ENCODE measurements at places on chromosomes 7 and 10.

DNA sequence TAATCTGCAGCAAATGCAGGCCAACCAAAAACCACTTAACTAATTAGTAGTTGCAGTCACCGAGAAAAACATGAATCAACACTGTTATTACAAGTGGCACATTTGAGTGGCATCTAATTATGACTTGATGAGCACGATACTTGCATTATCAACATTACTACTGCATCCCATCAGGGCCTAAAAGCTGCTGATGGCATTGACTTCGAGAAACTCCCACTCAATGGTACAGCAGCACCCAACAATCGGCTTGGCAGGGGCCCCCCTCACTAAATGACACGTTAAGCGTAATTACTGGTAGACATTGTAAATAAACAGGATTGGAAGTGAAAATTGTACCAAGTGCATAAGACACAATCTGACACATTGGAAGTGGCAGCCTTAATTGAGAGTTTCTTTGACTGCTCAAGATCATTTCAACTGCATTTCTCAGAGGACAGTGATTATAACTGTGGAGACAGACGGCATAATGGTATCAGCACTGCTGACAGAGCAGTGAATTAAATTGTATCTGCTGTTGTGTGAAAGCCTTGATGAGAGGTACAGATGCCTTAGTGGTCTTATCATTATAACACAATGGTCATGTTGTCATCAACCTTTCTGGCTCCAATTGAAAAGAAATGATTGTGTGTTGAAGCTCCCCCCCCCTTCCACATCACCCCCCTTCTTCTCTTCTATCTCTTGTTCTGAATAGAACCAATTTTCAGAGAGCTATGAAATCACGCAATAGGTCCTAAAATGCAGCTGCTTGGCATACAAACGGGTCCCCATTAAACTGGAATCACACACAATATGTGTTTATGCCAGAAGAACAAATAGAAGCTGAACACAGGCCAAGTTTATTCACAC is 43.4 kb downstream of the SHTN1 start:
- no peak for DNase-seq

DNA sequence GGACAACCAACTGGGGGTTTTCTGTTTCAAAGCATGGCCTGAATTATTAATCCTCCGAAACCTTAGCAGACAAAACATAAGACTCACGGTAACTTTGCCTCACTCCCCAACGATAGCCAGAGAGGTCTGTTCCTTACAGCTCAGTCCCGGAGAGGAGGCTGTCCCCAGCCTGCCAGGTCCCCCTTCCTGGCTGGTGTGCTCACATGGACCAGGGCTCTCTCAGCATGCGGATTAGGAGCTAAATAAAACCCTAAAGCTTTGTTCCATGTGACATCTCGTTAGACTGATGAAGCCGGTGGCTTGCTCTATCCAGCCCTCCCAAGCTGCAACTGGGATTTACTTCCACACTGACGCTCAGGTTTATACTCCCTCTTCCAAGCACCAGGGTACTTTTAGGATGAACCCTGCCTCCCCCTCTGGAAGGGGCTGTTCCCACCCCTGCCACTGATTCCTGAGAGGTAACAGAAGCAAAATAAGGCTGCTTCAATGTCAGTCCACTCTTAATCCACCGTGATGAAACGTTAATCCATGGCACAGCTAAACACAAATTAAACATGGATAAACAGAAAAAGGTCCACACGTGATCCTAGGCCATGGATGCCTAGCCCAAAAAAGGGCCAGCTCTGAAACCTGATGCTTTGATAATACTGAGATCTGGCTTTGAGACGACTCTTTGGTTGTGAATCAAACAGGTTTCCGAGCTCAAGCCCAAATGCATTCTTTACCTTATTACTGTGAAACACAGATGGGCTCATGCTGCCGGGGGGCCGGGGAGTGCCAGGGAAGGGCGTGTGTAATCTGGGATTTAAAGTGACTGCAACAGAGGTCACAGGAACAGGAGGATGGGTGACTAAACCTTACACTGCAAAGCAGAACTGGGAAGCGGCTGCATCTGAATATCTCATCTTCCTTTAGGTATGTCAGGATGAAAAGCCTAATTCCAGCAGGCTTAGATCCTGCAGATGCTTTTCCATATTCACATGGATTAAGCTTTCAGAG is 86.2 kb downstream of the ZRANB1 start:
- DNase-seq: no peak

- no peak for DNase-seq
Observed at GRCh38 chr7:69962186-69963065, 364.2 kb downstream of the AUTS2 start.

- no peak for DNase-seq
Observed at GRCh38 chr10:51422311-51423120, 276.9 kb downstream of the CSTF2T start.

- no peak for DNase-seq
Observed at GRCh38 chr7:33760834-33761233, 144.5 kb upstream of the BMPER start.

DNA sequence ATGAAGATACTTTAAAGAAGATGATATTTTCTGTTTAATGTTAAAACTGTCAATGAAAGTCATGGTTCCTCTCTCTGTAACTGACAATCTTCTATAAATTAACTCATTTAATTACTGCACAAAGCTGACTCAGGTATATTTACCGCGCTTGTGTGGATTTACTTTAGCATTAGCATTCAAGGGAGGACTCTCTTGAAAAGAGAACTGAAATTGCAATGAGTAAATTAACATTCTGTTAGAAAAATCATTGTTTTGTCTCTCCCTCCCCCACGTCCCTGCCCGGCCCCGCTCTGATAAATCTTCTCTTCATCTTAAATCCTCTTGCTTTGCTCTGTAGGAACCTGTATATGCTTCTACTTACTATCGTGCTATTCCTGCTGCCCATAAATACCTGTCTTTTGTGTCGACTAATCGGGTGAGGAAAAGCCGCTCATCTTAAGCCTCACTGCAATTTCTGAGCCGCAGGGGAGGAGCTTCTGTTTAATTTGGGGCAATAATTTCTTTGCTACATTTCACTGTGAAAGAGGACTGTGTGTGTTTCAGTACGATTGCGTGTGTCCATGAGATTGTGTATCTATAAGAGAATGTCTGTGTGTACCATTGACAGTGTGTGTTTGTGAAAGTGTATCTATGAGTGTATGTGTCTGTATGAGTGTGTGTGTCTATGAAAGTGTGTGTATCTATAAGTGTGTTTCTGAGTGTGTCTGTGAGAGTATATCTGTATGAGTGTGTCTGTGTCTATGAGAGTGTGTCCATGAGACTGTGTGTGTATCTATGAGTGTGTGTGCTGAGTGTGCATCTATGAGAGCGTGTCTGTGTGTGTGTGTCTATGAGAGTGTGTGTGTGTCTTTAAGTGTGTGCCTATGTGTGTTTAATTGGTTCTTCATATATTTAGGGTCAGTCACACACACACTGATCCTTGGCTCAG is 46.5 kb upstream of the LYZL2 start:
- DNase-seq: no peak

DNA sequence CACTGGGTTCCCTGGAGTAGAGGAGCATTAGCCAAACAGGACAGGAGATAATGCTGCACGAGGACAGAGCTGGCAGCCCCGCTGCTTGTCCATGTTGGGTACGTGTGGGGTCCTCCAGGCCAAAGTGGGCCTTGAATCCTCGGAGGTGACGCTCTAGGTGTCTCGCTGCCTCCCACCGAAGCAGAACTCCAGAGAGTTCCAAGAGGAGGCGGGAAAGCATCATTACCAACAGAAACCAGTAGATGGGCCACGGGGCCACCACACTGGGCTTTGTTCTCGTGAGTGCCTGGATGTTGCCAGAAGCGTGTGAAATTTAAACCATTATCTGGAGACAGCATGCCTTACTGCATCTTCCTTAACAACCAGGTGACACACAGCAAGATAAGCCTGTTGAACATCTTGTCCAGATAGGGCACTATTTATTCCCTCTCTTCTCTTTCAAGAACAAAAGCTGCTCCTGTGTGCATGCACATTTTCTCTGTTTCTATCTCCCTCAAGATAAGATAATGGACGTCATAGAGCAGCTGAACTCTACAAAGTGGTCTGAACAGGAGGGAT is 56.8 kb downstream of the TNS3 start:
- no peak for DNase-seq

DNA sequence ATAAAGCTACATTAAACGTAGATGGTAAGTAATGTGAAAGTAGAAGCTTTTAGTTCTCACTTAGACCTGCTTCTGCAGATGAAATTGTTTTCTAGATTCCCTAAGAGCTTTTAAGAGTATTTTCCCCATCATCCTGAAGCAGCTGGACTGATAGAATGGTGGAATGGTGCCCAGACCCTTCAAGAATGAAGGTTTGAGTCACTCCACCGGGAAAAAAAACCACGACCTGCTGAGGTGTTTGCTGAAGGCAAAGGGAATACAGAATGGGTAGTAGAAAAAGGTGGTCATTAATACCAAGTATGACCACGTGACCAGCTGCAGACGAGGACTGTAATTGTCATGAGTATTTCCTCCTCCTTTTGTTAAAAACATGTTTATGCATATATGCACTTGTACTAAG is 79.2 kb upstream of the PTPRZ1 start:
- no peak for DNase-seq

- DNase-seq: no peak
Observed at GRCh38 chr10:60350400-60350799, 39.3 kb downstream of the ANK3 start.

- no peak for DNase-seq
Observed at GRCh38 chr7:78684201-78684600, 769.3 kb downstream of the MAGI2 start.

DNA sequence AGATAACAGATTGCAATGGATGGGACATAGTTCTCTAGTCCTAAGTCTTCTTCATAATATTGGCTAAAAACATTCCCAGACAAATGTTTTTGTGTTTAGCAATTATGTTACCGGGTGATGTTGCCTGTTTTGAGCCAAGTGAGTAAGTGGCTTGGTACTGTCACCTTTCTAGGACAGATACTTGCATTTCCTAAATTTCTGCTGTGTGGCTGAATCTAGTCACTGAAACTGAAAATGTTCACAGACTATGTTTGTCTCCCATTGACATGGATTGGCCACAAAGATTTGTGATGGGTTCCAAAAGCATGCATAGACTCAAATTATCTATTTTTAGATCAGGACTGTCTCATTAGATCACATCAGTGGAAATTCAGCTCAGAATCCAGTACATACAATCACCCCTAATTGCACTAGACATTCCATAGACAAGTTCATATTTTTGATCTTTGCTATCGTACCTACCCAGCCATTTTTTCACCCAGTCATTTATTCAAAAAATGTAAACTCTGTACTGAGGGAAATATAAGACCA is 1222.1 kb upstream of the AUTS2 start:
- DNase-seq: no peak

GRCh38 chr7:132393789-132394261 is 182.4 kb downstream of the PLXNA4 start:
- no peak for DNase-seq

GRCh38 chr7:55247428-55247827 is 117.7 kb upstream of the LANCL2 start:
- no peak for DNase-seq

GRCh38 chr7:30831227-30831626 is 60.0 kb downstream of the MINDY4 start:
- no peak for DNase-seq

GRCh38 chr7:132930881-132931280 is 151.0 kb downstream of the CHCHD3 start:
- no peak for DNase-seq

DNA sequence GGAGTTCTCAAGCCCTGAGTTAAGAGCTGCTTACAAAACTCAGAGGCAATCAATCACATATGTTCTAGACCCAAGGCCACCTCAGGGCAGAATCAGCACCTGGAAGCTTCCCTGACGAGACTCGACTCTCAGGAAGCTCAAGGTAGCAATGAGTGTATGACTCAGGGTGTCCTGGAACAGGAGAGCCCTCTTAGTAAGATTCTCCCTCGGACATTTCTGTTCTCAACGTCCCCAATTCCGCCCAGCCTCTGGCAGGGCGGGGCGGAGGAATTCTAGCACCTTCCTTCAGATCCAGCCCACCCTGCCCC is 39.6 kb upstream of the PROSER2 start:
- no peak for DNase-seq

DNA sequence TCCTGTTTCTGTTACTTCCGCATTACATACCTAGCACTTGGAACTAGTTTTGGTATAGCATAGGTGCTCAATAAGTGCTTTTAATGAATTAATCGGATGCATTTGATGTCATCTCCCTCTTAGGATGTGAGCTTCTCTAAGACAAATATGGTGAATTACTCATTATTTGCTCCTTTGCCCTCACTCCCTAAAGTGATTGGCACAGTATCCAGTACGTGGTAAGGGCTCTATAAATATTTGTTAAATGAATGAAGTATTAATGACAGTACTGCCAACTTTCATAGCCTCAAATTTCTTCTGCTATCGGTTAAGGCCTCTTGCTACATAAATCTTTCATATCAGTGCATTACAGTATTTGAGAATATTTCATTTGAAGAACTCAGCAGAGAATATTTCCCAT is 75.9 kb upstream of the ARID5B start:
- no peak for DNase-seq

DNA sequence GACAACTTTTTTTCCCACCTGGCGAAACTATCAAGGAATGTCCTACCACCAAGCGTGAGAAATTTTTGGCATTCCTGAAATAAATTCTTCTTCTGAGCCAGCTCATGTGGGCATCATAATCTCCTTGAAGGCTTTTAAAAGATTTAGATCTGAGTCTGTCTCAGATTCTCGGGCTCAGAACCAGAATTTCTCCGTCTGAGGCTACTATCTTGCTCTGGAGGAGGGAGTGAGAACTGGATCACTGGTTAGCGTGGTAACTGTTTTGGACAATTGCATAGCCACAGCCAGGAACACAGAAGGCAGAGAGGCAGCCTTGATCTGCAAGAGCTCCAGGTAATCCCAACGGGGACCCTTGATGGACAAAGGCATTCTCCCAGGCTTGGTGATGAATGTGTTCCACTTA is 1.0 kb upstream of the PLAC9 start:
- DNase-seq: no peak

- DNase-seq: no peak
Observed at GRCh38 chr10:112990271-112990670, 40.2 kb downstream of the TCF7L2 start.

- DNase-seq: no peak
Observed at GRCh38 chr10:35396560-35397434, 60.5 kb downstream of the CCNY start.

GRCh38 chr7:105319578-105319977 is 69.1 kb downstream of the SRPK2 start:
- DNase-seq: no peak

- no peak for DNase-seq
Observed at GRCh38 chr7:132575982-132576720, at the start of gene PLXNA4. PLXNA4 (minus strand) TSS chr7:132576470; CDS start chr7:132508693, 67,777 bp downstream.

- no peak for DNase-seq
Observed at GRCh38 chr10:4824791-4825310, 1.2 kb upstream of the AKR1E2 start.

- no peak for DNase-seq
Observed at GRCh38 chr7:156167417-156167807, 355.1 kb upstream of the SHH start.

GRCh38 chr10:27344568-27345454 is 104.2 kb upstream of the ACBD5 start:
- DNase-seq: no peak

DNA sequence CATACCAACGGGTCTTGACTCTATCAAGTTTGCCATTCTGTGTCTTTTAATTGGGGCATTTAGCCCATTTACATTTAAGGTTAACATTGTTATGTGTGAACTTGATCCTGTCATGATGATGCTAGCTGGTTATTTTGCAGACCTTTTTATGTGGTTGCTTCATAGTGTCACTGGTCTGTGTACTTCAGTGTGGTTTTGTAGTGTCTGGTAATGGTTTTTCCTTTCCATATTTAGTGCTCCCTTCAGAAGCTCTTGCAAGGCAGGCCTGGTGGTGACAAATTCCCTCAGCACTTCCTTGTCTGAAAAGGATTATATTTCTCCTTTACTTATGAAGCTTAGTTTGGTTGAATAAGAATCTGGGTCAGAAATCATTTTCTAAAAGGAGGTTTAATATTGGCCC is 135.1 kb upstream of the LANCL2 start:
- no peak for DNase-seq

Data from activated CD4-positive, CD25-positive, alpha-beta regulatory T cell (primary cell).